Activated CD4-positive, alpha-beta T cell treated with anti-CD3 and anti-CD28 coated beads, Interleukin-2, amount 50 U/mL, for 24 hours (primary cell): ENCODE measurements at places on chromosomes 3 and 15.

DNA sequence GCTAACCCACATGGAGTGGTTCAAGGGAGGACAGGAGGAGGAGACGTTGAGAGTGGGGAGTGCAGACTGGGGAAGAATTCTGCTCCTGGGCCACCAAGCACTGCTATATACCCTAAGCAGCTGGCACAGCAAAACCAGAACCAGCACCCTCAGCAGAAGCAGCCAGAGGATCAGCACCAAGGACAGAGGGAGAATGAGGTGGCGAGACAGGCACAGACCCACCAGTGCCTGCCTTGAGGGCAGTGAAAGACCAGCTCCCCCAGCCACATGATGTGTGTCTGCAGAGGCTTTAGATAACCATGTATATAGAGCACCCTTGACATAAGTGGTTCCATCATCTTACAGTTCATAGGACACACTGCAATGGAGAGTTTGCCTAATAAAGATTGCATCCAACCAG is 319.0 kb downstream of the GABRB3 start:
- DNase-seq, result no peak

- no peak for DNase-seq
Observed at GRCh38 chr3:125498630-125499029, 21.4 kb downstream of the SNX4 start.

DNA sequence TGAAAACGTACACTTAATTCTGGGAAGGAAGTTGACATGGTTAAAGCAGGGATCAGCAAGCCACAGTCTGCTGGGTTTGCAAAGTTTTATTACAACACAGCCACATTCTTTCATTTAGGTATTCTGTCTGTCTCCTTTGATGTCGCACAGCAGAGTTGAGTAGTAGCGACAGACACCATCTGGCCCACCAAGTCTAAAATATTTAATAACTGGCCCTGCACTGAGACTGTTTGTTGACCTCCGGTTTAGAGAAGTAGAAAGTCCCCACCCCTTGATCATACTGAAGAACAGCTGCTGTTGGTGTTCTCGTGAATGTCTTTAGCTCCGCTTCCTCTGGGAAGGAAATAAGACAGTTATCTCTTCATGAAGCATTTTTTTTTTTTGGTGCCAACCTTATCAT is 66.2 kb downstream of the MCTP2 start:
- no peak for DNase-seq

DNA sequence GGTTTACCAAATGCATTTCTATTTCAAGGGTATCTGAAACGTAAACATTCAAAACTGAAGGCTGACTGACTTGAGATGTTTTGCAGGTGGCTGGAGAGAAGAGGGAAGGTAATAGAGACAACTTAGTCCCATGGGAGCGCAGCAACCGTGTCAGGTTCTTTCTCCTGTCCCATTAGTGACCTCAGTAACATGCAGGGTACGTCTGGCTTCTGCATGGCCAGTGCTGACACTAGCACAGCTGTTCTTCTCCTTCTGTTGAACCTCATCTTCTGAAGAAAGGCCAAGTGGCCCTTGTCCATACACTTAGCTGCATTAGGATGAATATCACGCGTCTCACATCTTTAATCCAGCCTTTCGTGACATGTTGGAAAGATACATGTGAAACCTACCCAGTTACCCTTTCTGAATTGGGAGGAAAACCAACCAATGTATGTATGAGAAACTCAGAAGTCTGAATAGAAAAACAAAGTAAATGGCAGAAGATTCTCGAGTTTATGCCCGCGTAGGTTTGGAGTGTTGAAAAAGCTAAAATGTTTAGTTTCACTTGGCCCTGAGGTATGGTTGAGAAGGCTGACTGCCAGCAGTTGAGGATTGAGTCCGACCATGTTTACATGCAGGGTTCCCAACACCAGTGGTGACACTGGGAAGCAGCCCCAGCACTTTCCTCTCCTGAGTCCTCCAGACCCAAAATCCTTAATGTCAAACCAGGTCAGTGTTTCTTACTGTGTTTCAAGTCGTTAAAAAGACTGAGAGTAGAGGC is 10.3 kb downstream of the NCBP2 start:
- DNase-seq, result no peak

- no peak for DNase-seq
Observed at GRCh38 chr15:58247855-58248842, 110.0 kb downstream of the AQP9 start.

DNA sequence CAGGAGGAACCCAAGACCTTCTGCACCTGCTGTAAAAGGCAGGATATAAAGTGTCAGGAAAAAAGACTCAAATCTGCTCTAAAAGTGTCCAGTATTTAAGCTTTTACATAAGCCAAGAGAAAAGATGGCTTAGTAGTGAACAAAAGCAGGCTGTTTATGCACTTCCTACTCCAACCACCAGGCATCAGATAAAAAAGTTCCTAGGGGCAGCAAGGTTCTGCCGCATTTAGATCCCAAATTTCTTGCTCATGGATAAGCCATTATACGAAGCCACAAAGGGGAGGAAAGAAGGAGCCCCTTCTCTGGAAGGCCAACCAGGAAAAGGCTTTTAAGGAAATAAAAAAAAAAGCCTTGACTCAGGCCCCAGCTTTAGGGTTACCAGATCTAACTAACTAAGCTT is 10.6 kb upstream of the SLC9C1 start:
- no peak for DNase-seq

- DNase-seq, result no peak
Observed at GRCh38 chr3:20760981-20761380, 575.0 kb upstream of the SGO1 start.

DNA sequence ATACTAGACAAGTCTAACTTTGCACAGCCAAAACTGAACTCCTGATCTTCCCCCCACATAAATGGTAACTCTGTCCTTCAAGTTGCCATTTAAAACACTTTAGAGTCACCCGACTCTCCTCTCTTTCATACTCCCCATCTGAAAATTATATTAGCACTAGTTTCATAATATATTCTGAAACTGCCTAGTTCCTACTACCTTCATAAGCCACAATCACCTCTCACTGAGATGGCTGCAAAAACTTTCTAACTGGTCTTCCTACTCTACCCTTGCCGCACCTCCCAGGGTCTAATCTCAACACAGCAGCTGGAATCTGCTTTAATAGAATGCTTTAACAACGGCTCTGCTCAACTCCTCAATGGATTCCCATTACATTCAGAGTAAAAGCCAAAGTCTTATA is 55.0 kb downstream of the GLB1 start:
- DNase-seq, result no peak

GRCh38 chr3:5054098-5054497 is 68.0 kb upstream of the ARL8B start:
- DNase-seq, result no peak

GRCh38 chr3:37579181-37579580 is 282.5 kb upstream of the CTDSPL start:
- no peak for DNase-seq

GRCh38 chr3:192570315-192570714 is 157.0 kb downstream of the FGF12 start:
- no peak for DNase-seq

- DNase-seq, result no peak
Observed at GRCh38 chr3:25430287-25430934, 2.3 kb downstream of the RARB start.

- DNase-seq, result no peak
Observed at GRCh38 chr3:112247900-112248299, 46.1 kb downstream of the SLC9C1 start.

DNA sequence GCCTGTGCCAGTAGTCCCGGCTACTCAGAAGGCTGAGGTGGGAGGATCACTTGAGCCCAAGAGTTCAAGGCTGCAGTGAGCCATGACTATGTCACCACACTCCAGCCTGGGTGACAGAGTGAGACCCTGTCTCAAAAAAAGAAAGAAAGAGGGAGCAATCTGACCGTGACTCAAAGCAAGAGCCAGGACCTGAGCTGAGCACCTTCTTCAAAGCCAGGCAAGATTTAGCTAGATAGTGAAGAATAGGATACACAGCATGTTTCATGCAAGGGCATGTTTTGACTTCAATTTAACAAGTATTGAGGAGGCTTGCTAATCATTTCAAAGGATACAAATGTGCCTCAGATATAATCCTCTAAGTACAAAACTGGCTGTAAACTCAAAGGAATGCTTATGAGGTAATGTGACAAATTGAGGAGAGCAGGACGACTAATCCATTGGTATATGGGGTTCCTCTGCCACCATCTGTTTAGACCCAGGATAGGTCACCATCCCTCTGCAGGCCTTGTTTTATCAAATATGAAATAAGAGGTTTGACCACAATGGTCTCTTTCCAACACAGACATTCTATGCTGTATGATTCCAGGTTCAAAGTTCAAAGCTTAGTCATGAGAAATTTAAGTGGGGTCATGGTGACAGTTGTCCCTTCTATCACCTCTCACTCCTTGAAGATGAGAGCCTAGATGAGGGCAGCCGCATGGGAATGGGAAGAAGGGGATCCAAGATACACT is 33.2 kb downstream of the RAB27A start:
- no peak for DNase-seq

DNA sequence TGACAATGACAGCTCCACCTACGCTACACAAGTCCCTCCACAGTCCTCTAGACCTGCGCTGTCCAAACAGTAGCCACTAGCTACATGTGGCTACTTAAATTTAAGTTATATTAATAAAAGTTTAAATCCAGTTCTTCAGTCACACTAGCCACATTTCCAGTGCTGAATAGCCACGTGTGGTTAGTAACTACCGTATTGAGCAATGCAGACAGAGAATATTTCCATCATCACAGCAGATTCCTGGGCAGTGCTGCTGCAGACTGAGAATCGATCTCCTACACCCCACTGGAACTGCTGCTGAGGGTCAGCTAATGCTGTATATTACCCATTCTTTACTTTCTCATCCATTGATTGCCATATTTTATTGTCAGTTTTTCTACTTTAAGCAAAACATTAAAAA is 40.9 kb downstream of the HDC start:
- DNase-seq, result no peak

DNA sequence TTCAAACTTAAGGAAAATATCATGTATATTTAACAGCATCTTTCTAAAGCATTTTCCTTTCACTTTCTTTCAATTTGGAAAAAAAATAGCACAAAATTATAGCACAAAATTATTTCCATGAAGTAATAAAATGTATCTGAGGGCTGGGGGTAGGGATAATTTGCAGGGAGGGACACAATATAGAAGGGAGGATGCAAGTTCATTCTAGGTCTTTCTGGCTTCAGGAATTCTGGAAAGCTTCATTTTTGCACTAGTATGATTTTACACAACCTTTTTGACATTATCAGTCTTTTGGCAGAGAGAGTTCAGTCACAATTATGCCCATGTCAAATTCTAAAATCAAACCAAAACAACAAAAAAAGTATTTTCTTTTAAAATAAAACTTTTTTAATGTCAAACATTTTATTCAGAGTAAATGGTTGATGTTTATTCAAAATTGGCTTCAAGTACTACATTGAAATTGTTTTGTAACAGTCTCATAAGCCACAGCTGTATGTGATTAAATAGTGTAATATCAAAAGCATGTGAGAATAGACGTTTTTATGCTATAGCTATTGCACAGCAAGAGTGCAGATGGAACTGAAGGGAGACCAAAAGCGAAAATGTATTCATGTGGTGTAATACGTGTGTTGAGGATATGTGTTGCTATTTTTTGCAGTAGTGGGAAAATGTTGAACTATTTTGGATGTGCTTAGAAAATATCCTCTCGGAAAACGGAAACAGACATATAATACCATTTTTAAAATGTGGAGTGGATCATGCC is 5.8 kb downstream of the RBMS3 start:
- DNase-seq, result no peak

DNA sequence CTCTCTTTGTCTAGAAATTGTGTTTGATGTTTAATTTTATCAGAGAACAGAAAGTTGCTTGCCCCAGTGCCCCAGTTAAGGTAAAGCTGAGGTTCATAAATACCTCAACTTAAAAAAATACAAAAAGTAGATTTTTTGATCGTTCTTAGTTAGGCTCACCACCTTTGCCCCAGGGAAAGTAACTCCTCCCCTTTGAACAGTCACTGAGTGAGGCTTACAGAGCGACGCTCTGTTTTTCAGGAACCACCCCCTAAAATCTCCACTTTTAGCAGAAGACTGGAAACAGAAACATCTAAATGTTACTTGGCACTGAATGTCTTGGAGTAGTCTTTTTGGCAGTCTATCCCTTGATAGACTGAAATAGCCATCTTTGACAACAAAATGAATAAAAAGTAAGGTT is 24.9 kb downstream of the BLM start:
- no peak for DNase-seq

DNA sequence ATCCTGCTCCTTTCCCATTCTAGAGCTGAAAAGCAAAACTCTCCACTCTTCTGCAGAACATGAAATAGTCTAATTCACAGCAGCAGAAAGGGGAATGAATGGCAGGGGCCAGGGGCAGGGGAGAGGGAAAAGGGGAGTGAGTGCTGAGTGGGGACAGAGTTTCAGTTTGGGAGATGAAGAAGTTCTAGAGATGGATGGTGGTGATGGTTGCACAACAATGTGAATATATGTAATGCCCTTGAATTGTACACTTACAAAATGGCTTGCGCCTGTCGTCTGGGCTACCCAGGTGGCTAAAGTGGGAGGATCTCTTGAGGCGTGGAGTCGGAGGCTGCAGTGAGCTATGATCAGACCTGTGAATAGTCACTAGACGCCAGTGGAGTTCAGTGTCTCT is 78.5 kb upstream of the MEF2A start:
- no peak for DNase-seq

DNA sequence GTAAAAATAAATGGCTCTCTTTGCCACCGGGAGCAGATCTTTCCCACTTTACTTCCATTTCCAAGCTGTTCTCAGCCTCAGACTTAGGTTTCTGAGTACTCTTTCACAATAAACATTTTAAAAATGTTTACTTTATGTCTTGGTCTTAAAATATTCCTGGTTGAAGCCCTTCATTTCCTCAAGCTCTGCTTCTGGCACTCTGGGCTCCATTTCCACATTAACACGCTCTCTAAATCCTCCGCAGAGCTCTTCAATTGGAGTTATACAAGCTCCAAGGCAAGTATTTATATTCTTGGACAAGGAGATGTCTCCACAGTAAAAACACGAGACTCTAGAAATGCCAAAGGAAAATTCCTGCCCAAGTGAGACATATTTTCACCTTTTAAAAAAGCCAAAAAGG is 169.3 kb downstream of the GREM1 start:
- no peak for DNase-seq

DNA sequence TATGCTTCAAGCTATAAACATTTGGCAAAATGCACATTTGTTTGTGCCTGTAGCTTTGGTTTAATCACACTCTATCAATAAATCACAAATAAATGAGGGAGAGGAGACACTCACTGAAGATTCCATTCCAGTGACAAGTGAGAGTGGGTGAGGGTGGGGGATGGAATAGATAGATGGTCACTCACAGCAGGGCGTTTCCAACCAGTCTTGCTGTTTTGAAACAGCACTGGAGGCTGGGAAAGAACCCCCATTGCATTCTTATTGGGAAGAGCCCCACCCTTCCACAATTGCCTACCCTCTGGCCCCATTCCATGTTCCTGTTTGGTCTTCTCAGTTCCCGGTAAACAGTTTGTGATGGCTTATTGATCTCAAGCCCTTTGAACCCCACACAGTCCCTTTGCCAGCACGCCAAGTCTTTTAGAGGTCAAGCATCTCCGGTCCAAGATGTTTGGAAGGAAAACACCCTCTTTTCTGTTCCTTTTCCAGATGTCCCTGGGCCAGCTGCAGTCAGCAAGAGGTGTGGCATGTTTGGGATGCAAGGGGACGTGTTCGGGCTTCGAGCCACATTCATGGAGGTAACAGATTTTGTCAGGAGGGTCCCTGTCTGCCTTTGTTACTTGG is 30.7 kb downstream of the LMCD1 start:
- no peak for DNase-seq
